Common myeloid progenitor, CD34-positive (primary cell): ENCODE measurements at places on chromosomes 3 and 15.

GRCh38 chr3:101084404-101084803 lies 91.2 kb upstream of the ABI3BP start:
- no peak for DNase-seq

- DNase-seq, result no peak
Measured at GRCh38 chr15:71353171-71353570, 237.9 kb downstream of the THSD4 start.

GRCh38 chr3:156762631-156763185 lies 63.4 kb upstream of the LEKR1 start:
- no peak for DNase-seq

DNA sequence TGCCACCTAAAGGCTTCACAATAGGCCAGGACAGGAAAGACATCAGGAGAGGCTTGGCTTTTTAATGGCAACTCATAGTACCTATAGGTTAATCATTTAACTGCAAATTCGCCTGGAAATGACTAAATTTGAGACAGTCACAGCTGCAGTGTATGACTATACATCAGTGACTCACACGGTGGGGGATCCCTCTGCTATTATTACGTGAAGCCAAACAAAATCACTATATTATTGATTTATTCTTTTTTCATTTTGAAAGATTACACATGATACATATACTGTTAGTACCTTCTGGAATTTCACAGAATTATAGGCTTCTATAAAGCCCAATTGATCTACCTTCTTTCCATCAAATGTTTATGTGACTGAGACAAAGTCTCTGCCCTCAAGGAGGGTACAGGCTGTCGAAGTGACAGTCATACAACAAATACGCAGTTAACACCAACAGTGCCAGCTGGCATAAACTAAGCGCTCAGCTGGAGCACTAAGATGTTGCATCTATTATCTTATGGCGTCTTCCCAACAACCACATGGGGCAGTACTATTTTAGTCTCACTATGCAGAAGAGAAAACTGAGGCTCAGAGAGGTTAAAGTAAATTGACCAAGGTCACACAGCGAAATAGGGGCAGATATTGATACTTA lies 82.0 kb upstream of the LMOD3 start:
- DNase-seq, result no peak

DNA sequence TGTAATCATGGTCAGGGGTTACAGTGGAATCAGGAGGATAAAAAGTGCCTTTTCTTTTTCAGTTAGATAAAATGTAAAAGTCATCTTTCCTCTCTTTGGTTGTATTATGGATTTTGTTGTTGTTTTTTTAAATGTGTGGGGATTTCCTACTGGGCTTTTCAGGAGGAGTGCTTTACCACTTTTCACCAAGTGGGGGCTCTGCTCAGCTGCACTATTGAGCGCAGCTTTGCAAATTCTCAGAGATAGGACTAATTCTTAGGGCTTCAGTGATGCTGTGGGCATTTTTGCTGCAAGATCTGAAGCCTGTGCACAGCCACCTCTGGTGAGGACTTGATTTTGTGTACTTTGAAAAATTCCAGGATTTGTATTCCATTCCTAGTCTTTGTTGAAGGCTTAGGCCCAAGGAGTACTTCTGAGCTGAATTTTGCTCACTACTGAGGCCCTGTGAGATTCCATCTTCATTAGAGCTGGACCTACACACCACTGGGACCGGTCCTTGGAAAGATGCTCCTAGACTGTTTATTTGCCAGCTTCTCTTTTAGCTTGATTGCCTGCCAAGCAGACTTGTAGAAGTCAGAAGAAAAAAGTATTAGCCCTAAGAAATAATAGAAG lies 7.5 kb downstream of the GNB5 start:
- peak; percentile 55 for DNase-seq

DNA sequence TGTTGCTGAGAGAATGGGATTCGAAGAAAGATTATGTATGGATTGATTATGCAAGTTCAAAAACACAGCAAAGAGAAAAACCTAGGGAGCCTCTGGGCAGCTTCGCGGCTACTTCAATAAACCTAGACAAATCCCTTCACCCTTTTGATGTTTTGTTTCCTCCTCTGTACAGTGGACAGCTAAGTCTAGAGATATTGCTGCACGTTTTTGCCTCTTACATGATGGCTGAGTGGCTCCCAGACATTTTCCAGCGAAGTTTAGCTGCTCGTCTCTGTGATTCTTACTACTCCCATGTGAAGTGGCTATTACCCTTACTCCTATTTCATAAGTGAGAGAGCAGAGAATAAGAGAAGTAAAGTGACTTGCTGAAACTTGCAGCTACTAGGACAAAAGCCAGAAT lies 695.0 kb upstream of the GRM7 start:
- DNase-seq, result no peak

DNA sequence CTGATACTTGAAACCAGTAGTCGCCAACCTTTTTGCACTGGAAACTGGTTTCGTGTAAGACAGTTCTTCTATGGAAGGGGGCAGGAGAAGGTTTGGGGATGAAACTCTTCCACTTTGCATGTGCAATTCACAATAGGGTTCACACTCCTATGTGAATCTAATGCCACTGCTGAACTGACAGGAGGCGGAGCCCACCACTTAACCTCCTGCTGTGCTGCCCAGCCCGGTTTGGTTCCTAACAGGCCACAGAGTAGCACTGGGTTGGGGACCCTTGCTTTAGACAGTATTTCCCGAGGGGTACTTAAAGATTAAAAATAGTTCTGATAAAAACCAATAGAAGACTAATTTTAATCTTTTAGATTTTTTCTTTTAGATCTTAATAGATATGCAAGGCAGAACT lies 11.1 kb downstream of the TFG start:
- no peak for DNase-seq

- DNase-seq, result no peak
Measured at GRCh38 chr3:165859061-165859460, 21.8 kb upstream of the BCHE start.

GRCh38 chr3:57659004-57659673 lies 33.7 kb downstream of the DENND6A start:
- no peak for DNase-seq

DNA sequence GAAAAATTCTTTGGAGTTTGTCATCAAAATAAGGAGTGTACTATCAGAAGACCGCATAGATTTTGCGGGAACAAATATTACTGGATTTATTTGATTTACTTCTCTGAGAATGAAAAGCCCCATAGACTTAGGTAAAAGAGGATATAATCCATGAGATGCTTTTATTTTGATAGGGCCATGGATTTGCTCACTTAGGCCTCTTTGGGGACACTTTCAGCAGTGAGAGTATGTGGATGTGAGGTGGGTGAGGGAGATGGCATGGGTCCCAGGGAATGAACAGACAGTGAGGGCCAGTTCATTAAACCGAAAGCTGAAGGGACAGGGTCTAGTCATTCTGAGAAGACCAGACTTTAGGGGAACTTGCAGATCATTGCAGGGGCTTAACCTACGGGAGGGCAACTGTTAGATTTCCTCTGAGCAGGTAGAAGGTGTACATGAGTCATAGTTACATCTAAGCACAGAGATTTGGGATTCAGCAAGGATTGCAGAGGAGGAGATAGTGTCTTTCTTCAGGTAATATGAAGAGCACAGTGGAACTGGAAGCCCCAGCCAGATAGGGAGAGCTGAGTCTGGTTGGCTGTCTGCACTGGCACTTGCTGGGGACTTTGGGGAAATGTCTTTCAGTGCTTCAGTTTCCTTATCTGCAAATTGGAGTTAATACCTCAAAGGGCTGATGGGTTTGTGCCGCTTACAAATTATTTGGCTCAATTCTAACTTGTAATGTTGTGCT lies 30.8 kb downstream of the SH3GL3 start:
- no peak for DNase-seq

DNA sequence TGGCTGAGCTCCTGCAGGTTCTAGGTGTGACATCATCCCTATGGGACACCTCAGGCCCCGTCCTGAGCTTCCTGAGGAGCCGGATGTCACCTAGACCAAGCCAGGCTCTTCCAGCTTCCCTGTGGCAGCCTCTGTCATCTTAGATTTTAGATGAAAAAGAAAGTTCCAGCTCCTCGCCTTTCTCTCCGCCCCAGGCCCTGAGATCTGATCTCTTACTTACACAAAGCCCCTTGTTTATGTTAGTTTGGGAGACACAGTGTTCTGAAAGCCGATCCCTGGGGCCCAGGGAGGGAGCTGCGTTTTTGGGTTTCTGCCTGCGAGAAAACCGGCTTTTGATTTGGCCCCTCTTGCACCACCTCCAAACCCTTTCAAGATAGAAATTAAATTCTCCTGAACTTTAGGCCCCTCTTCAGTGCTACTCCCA lies 40.2 kb upstream of the FAM107A start:
- DNase-seq, result no peak

- DNase-seq, result no peak
Measured at GRCh38 chr15:66942649-66943390, 122.6 kb upstream of the SMAD3 start.

GRCh38 chr3:79175870-79176269 lies 591.9 kb downstream of the ROBO1 start:
- no peak for DNase-seq
